Activated CD4-positive, alpha-beta T cell treated with anti-CD3 and anti-CD28 coated beads for 48 hours (primary cell): ENCODE measurements at places on chromosomes 3 and 15.

DNA sequence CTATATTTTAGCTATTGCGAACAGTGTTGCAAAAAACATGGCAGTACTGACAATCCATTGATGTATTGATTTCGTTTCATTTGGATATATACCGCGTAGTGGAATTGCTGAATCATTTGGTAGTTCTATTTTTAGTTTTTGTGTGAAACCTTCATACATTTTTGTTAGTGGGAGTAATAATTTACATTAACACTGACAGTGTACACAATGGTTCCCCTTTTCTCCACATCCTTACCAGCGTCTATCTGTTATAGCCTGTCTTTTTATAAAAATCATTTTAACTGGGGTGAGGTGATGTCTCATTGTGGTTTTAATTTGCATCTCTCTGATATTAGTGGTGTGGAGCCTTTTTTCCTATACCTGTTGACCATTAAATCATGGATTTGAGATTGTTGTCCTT, 392.4 kb upstream of the ALCAM start:
- no peak for DNase-seq

- DNase-seq = no peak
These were observed 795.0 kb downstream of the ROBO1 start for GRCh38 chr3:78972617-78973301.

- no peak for DNase-seq
These were observed 577.5 kb downstream of the DIPK2A start for GRCh38 chr3:144549166-144549565.

GRCh38 chr15:89105147-89105546, 16.9 kb downstream of the ABHD2 start:
- DNase-seq = no peak

GRCh38 chr3:127772827-127773751, 49.2 kb downstream of the MGLL start:
- no peak for DNase-seq

DNA sequence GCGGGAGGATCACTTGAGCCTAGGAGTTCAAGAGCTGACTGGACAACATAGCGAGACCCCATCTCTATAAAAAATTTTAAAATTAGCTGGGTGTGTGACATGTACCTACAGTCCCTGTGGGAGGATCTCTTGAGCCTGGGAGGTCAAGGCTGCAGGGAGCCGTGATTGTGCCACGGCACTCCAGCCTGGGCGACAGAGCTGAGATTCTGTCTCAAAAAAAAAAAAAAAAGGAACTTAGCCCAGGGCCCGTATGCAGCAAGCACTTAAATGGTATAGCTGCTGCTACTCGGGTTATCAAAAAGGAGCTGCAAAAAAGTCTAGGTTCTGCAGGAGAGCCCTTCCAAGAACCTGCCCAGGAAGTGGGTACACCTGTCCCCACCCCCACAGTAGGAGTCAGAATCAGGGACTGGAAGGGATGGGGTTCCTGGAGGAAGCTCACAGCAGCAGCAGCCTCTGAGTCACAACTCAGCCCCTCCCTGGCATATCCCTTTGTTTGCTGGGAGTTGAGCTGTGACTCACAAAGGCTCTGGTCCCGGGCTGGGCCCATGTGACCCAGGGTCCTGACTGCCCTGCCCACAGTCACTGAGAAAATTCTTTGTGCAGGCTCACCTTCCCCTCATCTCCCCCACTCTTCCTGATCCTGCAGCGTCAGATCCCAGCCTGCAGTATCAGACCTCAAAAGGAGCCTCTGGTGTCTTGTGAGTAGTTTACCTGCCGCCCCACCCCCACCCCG, at the start of gene SPATA12:
Gene SPATA12 (plus strand): TSS at position 576 of the 733 bp plus-strand sequence. CDS start 13,031 bp downstream, outside the sequence.
- peak; percentile 6 for DNase-seq

DNA sequence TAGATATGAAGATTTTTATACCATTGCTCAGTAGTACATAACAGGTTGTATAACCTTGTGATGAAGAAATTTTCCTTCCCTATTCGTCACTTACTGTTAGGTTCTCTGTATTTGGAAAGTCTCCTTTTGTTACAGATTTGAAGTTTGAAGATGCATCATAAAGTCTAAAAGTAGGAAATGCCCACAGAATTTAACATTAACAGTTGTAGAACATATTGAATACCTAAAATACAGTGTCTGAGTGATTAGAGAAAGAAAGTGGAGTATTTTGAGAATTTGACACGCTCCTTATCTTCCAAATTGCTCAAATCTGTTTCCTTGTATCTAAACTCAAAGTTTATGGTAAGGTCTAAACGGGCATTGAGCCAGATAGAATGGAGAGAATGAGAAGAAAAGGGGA, 111.3 kb downstream of the MBNL1 start:
- DNase-seq = no peak

GRCh38 chr3:172929451-172929850, 178.9 kb downstream of the ECT2 start:
- no peak for DNase-seq

DNA sequence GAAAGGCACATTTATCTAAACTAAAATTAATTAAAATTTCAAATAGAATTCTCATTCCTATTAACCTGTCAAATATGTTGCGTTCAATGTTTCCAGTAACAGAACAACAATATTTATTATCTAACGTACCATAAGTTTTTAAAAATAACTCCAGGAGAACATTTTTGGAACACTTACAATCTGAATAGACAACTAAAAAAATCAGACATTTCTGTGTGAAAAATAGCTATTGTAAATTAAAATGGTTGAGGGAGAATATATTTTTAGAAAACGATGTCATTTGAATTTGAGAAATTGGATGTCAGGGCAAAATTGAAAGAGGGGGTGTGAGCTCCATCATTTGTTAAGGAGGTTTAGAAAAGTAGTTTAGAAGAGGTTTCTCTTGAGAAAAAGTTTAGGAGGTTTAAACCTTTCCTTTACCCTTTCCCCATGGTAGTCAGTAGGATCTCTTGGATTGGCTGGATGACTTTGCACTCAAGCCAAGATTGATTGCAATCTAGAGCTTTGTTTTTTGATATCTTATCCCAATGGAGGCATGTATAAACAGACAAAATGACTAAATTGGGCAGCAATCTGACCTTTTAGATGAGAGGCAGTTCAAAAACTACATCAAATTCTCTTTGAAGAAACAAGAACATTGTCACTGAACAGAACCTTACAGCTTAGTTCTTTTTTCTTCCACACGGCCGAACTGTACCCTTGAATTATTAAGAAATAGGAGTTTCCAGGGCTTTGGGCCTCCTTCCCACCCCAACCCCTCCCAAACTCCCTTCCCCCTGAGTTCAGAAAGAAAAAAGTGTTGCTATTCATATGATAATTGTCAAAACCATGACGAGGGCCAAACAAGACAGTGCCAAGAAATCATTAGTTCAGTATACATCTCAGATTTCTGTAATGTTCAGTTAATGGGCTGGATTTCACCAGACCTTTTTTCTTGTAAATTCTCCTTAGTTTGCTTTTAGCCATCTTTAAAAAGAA, 79.7 kb upstream of the CDIN1 start:
- DNase-seq = no peak

DNA sequence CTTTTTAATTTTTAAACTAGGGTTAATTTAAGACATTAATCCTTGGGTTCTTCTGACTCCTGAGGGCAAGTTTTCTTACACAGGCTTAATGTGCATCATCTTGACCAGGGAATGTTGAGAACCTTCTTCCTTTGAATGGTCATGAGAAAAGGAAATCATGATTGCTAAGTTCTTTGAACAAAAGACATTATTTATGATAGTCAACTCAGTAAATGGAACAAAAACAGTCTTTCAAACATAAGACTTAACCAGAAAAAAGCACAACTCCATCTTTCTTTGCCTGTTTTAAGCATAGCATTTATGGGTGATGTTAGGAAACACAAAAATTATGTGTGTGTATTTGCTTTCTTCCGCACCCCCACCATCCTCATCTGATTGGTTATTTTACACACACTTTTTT, 5.4 kb downstream of the TLNRD1 start:
- DNase-seq = no peak

DNA sequence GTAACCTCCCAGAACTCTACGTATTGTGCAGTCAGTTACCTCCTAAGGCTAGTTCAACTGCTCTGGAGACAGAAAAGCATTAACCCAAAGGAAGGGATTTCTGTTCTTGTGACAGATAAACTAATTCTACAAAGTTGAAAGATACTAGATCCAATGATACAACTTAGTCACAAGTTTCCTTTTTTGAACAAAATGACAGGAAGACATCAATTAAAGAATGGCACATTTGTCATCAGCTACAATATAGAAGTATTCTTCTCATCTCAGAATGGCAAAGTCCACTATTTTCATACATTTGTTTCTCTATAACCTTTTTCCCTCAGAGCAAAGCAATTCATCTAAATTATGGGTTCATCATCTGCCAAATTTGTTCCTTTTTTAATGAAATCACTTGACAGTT, 43.7 kb downstream of the ISL2 start:
- DNase-seq = no peak
